ENCODE measurements at places on chromosomes 2 and 18.

- DNase-seq: no peak
These were observed 39.1 kb downstream of the TMEM163 start for GRCh38 chr2:134679745-134680144.

GRCh38 chr2:109507828-109508227 lies 105.9 kb downstream of the SEPTIN10 start:
- no peak for DNase-seq

DNA sequence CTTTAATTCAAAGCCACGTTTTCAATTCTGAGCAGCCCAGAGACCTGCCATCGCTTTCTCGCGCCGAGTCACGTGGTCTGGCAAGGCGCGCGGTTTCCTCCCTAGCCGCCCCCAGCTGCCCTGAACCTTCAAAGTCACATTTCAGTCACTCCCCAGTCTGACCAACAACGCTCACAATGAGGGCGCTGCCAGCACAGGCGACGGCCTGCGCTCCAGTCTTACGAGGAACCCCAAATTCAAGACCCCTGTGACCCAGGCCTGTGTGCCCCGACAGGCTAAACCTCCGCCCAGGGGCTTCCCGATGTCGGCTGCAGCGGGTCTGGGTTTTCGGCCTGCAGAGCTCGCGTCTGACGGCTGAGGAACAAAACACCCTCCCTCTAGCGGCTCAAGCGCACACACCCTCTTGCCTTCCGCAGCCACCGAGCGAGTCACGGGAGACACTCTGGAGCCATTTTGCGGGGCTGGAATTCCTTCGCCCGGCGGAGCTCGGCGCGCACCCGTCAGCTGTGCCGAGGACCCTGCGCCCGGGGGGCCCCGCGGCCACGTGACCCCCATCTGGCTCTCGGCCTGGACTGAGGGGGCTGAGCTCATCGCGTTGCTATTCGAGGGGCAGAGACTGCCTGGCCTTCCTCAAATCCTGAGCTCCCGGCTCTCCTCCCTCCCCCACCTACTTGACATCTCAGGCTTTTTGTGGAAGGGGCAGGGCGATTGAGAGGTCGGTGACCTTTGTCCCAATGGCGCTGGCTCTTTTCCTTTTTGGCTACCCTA lies 69.9 kb upstream of the ITGB6 start:
- peak; percentile 83 for DNase-seq

- DNase-seq: no peak
These were observed 83.3 kb downstream of the GALNT14 start for GRCh38 chr2:31054842-31055388.

- no peak for DNase-seq
These were observed 136.2 kb upstream of the KCNH7 start for GRCh38 chr2:162974771-162975170.

GRCh38 chr18:73006331-73006730 lies 138.5 kb upstream of the NETO1 start:
- DNase-seq: no peak

GRCh38 chr18:69081846-69082245 lies 284.0 kb downstream of the CCDC102B start:
- DNase-seq: no peak

GRCh38 chr2:148527488-148528340 lies 116.8 kb upstream of the EPC2 start:
- DNase-seq: no peak

GRCh38 chr18:67692811-67693210 lies 176.3 kb upstream of the DSEL start:
- DNase-seq: no peak

DNA sequence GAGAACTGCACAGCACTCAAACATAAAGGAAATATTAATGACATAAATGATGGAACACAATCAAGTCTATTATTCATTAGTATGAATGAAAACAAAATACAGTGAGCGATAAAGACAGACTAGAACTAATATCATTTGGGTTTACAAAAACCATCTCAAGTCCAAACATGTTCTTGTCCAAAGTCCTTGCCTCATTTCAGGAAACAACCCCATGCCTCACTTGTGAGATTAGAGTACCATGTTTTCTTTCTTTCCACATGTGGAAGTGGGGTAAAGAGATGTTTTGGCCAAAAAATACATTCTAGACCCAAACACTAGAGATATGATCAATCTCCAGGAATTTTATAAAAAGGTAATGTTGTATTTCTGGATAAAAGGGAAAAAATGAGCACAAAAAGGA lies 53.3 kb upstream of the NFE2L2 start:
- DNase-seq: no peak

DNA sequence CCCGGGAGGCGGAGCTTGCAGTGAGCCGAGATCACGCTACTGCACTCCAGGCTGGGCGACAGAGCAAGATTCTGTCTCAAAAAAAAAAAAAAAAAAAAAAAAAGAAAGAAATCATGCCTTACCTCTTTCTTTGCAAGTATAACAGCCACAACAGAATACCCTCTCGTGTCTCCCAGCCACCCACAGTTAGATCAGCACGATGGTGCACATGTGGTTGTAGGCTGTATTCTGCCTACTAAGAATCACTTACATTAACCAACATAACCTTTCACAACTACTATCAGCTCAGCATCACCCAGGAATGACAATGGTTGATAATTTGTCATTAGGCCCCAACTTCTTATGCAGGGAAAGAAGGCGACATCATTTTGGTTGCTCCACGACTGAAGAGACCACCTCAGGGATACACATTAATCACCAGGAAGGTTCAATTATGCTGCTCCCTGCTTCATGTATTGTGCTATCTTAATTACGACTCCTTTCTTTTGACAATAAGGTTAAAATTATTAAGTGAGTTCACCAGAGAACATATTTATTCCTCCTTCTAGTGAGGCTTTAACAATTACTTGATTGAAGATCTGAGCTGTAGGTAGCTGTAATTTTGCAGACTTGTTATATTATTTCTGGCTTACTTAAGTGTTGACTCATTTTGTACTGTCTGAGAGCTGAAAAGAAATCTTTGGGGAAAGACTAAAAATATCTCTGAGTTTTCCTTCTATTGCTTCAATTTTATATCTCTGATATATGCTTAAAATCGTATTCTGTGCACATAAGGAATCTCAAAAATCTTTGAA lies 120.1 kb downstream of the LRP1B start:
- DNase-seq: no peak

GRCh38 chr2:48070415-48070814 lies 164.1 kb upstream of the FBXO11 start:
- no peak for DNase-seq

DNA sequence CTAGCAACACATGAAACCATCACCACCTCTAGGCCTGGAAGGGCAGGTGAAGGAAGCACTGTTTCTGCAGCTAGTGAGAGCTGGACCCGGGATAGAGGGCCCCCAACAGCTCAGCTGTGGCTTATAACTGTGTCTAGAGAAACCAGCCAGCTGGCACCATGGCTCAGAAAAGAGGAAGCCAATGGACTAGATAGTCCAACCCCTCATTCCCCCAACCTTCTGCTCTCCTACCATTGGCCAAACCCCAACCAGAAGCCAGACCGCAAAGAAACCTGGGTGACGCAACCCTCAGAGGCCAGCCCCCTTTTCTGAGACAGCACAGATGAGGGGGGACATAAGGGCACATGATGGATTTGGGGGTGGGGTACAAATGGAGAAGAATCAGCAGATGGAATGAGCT lies 24.3 kb downstream of the SMYD1 start:
- no peak for DNase-seq

DNA sequence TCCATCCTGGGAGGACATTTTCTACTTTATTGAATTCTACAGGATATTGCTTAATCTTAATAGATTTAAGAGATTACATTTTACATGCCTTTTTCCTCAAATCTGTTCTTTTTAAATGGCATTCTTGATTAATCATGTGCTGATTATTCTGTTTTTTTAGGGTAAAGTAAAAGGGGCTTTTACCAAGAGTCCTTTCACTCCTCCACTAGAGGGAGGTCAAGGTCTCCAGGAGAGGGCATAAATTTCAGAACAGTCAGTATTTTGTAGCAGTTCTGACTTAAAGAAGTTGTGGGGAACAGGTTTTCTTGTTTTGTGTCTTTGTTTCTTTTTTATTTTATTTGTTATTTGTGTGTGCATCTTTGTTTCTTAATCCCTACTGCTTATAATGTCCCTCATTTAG lies 25.4 kb downstream of the WDR75 start:
- peak; percentile 20 for DNase-seq

Measured in stromal cell of bone marrow (primary cell).